ENCODE measurements at places on chromosomes 12 and 14. TPM values are rescaled to one million over a fixed set of nuclear protein-coding genes. Genes with fewer than 3 reads are reported as not detected.

Gene FAR2
- 4.9 TPM for total RNA-seq

GRCh38 chr12:96274331-96274730 lies 80.2 kb downstream of the ELK3 start:
- no peak for DNase-seq

GRCh38 chr12:52964556-52965336 lies 15.8 kb downstream of the KRT18 start:
- no peak for DNase-seq

DNA sequence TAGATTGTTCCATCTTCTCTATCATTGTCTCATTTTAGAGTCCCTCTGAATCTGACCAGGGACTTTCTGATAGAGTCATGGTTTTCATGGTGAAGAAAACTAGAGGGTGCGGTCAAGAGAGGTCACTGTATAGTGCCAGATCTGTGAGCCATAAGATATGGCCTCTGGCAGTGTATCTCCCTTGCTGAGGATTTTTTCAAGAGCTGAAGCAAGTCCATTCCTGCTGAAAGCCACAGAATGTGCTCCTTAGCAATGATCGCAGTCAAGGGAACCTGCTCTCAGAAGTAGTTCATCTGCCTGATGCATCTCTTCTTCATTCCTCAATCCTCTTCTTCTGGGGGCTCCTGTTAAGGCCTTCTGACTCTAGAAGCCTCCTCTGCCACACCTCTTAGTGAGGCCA lies 405.2 kb downstream of the EGLN3 start:
- no peak for DNase-seq

DNA sequence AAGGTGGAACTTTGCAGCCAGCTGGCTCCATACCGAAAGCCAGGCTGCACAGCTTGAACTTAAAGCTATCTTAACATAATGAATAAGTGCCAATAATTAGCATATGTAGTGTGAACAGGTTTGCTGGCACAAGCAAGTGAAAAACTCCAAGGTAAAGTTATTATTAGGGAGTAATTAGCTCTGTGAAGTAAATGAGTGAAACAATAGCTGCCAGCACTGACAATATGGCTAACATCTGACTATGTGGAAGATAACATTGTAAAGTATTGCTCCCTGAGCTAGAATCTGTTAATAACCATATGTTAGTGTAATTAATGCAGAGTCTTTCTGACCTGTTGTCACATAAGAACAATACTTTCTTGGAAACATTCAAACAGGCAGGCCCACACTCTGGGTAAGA lies 246.4 kb downstream of the SOX5 start:
- DNase-seq, result no peak

- peak; percentile 35 for DNase-seq
Observed at GRCh38 chr14:99687284-99688209, 3.4 kb downstream of the CYP46A1 start.

DNA sequence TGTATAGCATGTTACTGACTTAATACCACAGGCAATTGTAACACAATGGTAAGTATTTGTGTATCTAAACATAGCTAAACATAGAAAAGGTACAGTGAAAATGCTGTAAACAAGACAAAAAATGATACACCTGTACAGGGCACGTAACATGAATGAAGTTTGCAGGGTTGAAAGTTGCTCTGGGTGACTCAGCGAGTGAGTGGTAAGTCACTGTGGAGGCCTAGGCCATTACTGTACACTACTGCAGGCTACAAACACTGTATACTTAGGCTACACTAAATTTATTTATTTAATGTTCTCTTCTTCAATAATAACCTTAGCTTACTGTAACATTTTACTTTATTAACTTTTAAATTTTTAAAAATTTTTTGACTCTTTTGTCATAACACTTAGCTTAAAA lies 158.4 kb downstream of the IPO8 start:
- no peak for DNase-seq

DNA sequence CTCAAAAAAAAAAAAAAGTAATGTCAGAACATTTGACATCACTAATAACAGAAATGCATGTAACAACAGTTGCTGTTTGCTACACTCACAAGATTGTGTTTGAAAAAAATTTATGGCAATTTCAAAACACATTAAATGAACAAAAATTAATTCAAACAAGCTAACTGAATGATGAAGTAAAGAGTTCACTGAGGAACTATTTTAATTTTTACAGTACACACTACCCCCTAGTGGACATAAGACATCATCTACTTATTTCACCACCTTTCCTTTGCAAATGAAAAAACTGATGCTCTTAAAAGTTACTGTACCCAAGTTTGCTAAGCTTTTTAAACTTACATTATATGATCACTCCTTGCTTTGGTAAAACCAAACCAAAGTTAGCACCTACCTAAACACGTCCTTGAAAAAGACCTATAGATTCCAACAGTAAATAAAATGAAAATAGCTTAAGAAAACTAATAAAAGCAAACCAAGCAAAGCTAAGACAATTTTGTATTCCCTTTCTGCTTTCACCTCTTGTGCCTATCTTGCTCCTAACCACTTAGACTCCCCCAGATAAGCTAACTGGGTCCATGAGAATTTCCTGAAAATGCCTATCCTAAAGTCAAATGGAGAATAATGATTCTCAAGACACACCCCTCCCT lies 22.2 kb downstream of the UBE2N start:
- DNase-seq, result no peak

GRCh38 chr12:105705765-105706164 lies 375.3 kb downstream of the C12orf75 start:
- DNase-seq, result peak; percentile 9

- no peak for DNase-seq
Observed at GRCh38 chr12:112908548-112908947, 1.8 kb downstream of the OAS1 start.

Gene SNW1
- 91.7 TPM for total RNA-seq

DNA sequence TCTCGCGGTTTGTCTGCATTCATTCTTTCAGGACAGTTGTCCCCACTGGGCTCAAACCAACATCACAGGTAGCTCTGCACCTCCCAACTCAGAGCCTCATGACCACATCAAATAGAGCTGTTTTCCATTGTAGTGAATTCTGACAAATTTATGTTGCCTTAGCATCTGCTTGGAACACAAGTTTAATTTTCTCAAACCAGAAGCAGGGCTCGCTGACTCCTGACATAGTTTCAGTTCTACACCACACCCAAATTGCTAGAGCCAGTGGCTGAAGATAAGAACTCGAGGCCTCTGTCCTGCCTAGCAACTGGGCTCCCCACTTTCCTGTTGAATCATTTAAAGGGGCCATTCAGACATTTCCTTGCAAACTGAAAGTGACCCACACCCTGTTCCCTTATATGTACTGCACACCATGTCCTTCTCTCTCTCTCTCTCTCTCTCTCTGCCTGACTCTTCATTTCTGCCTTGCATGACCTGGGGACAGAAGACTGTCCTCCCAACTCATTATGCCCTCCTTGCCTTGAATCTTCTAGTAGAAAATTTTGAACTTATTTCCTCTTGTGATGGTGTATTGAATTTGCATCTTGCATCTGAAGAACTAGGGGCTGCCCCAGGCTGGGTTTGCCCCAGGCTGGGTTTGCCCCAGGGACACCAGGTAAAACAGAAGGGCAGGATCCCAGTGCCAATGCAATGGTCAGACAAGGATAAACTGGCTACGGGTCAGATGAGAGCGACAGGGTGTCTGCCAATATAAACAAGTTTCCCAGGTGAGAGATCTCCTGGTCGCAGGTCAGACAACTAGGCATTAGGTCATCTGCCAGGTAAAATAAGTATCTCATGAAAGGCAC lies 9.7 kb upstream of the WSCD2 start:
- DNase-seq, result no peak

DNA sequence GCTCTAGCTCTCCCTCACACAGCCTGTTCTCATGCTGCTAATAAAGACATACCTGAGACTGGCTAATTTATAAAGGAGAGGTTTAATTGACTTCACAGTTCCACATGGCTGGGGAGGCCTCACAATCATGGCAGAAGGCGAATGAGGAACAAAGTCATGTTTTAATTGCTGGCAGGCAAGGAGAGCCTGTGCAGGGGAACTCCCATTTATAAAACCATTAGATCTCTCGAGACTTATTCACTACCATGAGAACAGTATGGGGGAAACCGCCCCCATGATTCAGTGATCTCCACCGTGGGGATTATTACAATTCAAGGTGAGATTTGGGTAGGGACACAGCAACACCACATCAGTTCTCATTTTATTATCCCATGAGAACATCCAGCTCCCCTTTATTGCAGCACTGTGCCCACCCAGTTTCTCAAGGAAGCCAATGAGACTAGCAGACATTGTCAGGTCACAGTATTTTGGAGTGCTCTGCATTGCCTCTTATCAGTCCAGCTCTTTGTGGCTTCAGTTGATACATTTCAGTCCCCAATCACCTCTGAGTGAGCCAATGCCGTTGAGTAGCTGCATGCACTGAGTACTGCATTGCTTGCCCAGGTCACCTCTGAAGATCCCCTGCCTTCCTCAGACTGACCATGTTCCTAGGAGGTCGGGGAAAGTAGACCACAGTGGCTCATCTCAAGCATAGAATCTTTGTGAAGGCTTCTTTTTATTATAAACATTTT lies 131.2 kb downstream of the CRADD start:
- DNase-seq, result no peak

DNA sequence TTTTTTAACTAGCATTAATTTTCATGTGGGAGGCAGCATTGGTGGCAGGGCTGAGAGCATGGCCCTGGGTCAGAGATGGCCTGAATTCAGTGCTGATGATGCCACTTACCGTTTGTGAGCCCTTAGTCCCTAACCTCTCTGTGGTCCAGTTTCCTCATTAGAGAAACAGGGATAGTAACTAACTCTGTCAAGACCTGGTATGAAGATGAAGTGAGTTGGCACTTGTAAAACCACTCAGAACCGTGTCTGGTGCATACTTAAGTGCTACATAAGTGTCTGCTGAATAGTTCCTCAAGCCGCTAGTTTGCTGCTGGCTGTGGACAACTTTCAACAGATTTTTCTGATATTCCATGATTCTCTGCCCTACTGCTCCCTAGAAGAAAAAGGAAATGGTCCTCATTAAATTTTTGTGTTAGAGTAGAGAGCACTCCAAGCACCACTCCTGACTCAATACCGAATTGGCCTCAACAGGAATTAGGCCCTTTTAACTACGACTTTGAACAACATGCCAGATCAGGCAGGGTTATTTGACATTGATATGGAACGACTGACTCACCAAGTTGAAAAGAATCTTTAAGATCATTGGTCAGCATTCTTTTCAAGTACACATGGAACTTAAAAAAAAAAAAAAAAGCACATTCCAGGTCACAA lies 250.2 kb downstream of the ANO2 start:
- DNase-seq, result no peak

Gene TMCC3
- 0.30 TPM for total RNA-seq

DNA sequence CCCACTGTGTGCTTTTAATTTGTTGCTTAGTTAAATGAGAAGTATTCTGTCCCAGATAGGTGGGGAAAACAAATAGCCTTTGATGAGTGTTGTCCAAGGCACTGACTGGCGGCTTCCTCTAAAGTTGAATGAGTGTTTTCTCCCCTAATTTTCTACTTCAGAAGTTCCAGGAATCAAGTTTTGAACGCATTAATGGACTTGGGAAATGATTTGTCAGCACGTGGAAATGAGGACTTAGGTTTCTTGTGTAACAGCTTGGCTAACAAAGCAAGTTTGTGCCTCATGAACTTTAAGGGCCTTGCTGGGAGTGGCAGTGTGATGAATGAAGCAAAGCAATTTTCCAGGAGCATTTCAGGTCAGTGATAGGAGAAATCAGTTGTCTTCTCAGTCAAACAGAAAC lies 56.9 kb downstream of the LIN52 start:
- DNase-seq, result no peak

Gene NR2C1
- total RNA-seq, result 35.8 TPM

- DNase-seq, result no peak
Observed at GRCh38 chr14:81466854-81467253, 66.7 kb upstream of the STON2 start.

DNA sequence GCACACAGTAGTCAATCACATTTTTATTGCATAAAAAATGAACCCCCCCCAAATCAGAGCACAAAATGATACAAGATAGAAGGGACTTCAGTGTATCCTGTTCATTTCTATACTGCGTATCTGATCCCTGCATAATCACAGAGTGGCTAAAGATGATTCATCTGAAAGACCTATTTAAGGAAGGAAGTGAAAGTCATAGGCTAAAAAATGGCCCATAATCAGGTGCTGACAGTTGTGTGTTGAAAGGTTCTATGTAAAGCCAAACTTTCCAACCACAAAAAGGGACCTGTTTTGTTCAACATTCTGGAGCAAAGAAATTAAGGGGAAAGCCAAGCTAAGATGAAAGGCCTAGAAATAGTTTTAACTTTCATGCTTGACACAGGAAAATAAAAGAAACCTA lies 147.8 kb upstream of the ATP2B1 start:
- no peak for DNase-seq

- DNase-seq, result no peak
Observed at GRCh38 chr12:130013771-130014484, 110.1 kb upstream of the TMEM132D start.

DNA sequence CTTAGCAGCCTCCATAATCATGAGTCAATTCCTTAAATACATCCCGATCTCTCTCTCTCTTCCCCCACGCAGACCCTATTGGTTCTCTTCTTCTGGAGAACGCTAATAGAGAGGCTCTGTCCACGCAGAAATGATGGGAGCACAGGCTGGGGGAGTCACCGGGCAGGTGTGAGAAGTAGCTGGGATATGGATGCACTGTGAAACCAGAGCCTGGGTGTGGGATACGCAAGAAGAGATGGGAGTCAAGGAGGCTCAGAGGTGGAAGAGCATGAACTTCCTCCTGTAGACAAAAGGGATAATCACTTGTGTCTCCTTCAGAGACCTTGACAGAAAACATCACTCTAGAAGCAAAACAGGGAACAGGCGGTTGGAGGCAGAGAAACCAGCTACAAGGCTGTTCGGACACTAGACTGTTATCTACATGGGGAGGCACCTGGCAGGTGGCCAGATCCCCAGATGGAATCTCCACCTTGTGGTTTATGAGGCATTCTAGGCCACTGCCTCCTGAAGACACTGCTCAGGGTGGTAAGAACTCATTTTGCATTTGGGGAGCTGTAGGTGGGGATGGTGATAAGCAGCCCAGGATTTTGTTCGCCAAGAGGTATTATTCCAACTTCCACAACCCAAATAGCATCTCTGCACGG lies 7.2 kb upstream of the SELPLG start:
- DNase-seq, result no peak

DNA sequence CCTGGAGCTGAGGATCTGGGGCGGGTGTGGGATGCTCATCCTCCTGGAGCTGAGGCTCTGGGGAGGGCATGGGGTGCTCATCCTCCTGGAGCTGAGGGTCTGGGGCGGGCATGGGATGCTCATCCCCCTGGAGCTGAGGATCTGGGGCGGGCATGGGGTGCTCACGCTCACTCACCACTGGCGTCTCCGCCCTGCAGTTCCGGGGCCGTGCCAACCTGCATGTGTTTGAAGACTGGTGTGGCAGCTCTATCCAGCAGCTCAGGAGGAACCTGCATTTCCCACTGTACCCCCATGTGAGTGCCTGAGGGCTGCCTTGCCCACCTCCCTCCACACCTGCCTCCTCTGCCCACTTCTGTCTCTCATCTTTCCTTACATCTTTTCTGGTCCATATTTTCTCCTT lies 84.4 kb downstream of the B4GALNT3 start:
- DNase-seq, result no peak

DNA sequence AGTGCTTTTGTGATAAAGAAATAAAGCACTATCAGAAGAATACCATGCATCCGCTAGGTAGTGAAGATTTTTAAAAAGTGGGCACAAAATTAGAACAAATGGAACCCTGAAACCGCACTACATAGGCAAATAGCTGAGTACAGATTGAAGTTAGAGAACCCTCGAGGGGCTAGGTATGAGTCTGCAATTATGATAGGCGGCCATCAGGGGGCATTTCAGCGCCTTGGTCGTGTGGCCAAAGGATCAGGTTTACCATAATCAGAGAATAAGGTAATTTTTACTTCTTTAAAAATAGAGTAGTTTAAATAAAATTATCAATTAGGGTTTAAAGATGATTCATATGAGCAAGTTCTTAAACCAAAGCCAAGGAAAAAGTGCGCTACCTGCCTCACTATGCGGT lies 129.8 kb downstream of the TMX1 start:
- DNase-seq, result peak; percentile 31

Gene DIO2
- not detected for total RNA-seq
